Right atrium auricular region (tissue), 2 donors: ENCODE measurements at places on chromosomes 6 and 20. TPM values are rescaled to one million over a fixed set of nuclear protein-coding genes. Genes with fewer than 3 reads are reported as not detected.

The GLYATL3 gene
- total RNA-seq, result not detected

The ULBP3 gene
- 1.4 TPM for total RNA-seq

DNA sequence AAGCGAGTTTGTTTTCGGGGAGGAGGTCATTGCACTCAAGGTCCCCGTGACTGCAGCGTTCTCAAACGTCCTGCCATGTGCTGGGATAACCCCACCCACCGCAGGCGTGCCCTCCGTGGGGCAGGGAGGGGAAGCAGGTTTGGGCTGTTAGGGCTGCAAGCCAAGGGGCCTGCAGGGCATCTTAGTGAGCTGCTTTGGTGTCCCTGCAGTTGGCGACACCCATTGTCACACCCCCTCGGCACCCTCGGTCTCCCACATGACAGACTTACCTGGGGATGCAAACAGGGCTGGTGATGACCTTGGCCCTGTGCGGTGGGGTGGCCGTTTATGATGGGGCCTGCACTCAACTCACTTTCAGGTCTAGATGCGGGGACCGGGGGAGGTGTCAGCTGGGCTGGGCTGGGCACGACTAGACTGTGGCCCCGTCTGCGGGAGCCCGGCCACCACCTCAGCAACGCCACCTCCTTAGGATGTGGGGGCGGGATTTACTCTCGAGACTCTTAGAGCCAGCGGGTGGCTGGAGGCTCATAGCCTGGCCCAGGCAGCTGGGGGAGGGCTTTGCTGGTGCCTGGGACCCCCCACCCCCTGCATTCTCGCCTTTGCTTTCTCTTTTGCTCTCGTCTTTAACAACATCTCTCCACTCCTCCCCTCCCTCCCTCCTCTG lies 6.5 kb upstream of the GATA5 start:
- no peaks in the 10 kb centered on the region for H3K27me3 ChIP-seq
- no peaks in the 10 kb centered on the region for H3K36me3 ChIP-seq
- no peak for DNase-seq
- peaks cover 55% of the 10 kb centered on the region for H3K4me1 ChIP-seq
- no peak overlapping the region for H3K27ac ChIP-seq

The PKHD1 gene
- not detected for total RNA-seq

The ID4 gene
- total RNA-seq, result 19.0 TPM

DNA sequence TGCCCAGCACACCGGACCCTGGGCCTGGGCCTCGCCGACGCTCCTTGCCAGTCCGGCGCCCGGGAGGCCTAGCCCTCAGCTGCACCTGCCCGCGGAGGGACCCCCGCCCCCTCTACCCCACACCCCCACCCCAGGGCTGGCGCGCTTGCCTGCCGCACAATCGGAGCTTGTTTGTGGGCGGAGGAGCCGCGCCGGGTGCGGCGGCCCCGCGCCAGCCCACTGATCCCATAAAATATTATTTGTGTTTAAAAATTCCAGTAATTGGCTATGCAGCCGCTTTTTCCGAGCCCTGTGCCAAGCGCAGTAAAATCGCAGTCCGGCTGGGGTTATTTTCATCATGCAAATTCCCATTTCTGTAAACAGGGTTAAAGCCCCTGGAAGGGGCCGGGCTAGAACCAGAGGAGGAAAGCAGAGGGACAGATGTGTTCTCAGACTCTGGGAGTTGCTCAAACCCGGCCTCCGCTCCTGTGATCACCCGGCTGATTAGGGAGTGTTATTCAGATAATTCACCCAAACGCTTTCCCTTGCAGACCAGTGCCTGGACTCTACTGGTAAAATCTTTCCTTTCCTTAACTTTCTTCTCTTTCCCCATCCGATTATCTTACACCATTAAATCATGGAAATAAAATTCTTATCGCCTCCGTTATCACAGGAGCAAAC lies 93.1 kb downstream of the NCR2 start:
- peak overlapping the region; percentile 72 for H3K27ac ChIP-seq
- no peak for DNase-seq
- no peaks in the 10 kb centered on the region for H3K36me3 ChIP-seq
- no peaks in the 10 kb centered on the region for H3K4me1 ChIP-seq

The BPIFB4 gene
- not detected for total RNA-seq

The TUBE1 gene
- 19.0 TPM for total RNA-seq

DNA sequence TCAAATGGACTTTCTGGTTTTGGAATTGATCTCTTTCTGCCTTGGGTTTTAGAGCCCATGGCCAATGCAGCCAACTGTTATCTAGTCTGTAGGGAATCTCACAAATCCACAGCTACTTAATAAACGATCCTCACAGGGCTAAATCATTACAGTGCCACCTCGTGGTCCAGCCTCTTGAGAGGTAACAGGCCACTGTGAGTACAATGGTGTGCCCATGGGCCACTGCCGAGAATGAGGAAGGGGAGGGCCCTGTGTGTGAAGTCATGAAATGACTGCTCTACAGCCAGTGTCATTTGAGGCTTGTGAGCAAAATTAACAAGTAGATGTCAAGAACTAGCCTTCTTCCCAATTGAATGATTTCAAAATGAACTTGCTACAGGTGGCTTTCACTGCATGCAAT lies 54.3 kb upstream of the GMPR start:
- H3K36me3 ChIP-seq, result no peaks in the 10 kb centered on the region
- H3K27ac ChIP-seq, result no peak overlapping the region
- no peak overlapping the region for H3K4me3 ChIP-seq

- no peak overlapping the region for H3K4me3 ChIP-seq
- peaks cover 11% of the 10 kb centered on the region for H3K36me3 ChIP-seq
- DNase-seq, result no peak
- H3K27ac ChIP-seq, result no peak overlapping the region
- no peaks in the 10 kb centered on the region for H3K27me3 ChIP-seq
Observed at GRCh38 chr6:154426997-154427396, 70.4 kb upstream of the IPCEF1 start.

DNA sequence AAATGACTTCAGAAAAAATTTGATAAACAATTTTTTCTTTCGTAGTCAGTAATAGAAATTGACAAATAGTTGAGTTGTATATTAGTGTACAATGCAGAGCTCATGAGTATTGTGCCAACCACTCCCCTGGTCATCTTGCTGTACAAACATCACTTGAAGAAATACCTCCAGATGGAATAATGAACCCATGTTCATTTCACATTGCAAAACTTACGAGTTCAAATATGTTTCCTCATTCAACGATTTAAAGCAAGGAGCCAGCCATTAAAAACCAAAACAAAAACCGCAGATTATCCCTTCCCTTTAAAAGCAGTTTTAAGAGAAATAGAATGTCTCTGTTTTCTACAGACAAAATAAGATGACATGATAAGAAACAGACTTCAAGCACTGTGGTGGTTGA lies 62.5 kb downstream of the RALGAPA2 start:
- no peaks in the 10 kb centered on the region for H3K4me1 ChIP-seq
- no peaks in the 10 kb centered on the region for H3K27me3 ChIP-seq
- no peaks in the 10 kb centered on the region for H3K36me3 ChIP-seq
- H3K4me3 ChIP-seq, result no peak overlapping the region
- DNase-seq, result no peak

DNA sequence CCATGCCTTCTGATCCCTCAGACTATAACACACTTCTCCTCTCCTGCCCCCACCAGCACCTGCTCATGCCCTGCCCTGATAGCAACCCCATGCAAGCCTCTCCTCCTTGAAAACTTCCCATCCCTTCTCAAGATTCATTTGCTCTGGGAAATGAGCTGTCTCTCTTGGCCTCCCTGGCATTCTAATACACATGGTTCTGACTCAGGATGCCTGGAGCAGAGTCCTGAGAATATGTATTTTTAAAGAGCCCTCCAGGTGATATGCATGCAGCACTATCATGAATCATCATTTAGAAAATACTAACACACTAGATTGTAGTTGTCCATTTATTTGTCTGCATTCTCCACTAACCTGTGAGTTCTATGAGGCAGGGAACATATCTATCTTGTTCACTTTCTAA lies 26.6 kb downstream of the HDGFL1 start:
- H3K4me1 ChIP-seq, result no peaks in the 10 kb centered on the region
- no peaks in the 10 kb centered on the region for H3K27me3 ChIP-seq
- H3K36me3 ChIP-seq, result no peaks in the 10 kb centered on the region

GRCh38 chr6:167851370-167851952 lies 24.8 kb downstream of the AFDN start:
- H3K27ac ChIP-seq, result no peak overlapping the region
- H3K4me3 ChIP-seq, result no peak overlapping the region
- no peaks in the 10 kb centered on the region for H3K27me3 ChIP-seq
- DNase-seq, result no peak

GRCh38 chr20:47035026-47035590 lies 140.5 kb downstream of the EYA2 start:
- no peak for DNase-seq
- no peak overlapping the region for H3K27ac ChIP-seq
- H3K27me3 ChIP-seq, result no peaks in the 10 kb centered on the region
- no peaks in the 10 kb centered on the region for H3K36me3 ChIP-seq
- H3K4me3 ChIP-seq, result no peak overlapping the region

DNA sequence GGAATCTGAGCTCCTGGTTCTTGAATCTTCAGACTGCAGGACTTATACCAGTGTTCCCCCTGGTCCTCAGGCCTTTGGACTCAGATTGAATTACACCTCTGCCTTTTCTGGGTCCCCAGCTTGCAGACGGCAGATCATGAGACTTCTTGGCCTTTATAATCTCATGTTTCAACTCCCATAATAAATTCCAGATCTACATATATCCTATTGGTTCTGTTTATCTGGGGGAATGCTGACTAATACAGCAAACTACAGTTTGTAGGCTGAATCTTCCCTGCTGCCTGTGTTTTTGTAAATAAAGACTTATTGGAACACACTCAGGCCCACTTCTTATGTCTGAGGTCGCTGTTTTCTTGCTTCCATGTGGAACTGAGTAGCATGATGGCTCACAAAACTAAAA lies 184.7 kb downstream of the HDGFL1 start:
- no peak overlapping the region for H3K27ac ChIP-seq
- no peak for DNase-seq
- no peak overlapping the region for H3K4me3 ChIP-seq

DNA sequence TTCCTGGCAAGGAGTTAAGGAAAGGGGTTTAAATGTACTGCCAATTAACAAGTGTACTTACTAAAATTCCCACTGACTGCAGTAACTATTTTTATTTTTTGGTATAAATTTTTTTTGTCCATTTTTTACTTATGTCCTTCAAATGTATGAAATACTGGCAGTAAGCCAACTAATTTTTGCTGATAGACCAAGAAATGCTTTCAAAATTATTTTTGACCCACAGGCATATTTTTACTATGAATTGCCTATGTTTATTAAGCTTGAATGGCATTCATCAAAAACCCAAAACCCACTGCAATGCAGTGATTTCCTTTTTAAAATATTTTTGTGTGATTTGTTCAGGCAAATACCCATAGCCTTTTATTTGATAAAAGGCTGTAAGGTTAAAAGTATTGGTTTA lies 560.1 kb downstream of the UTRN start:
- DNase-seq, result no peak
- no peak overlapping the region for H3K4me3 ChIP-seq
- H3K4me1 ChIP-seq, result no peaks in the 10 kb centered on the region
- peaks cover 6% of the 10 kb centered on the region for H3K36me3 ChIP-seq
- no peak overlapping the region for H3K27ac ChIP-seq
- H3K27me3 ChIP-seq, result no peaks in the 10 kb centered on the region

The BPIFA1 gene
- total RNA-seq, result not detected

GRCh38 chr20:38125157-38126056 lies 39.7 kb downstream of the TGM2 start:
- peaks cover 12% of the 10 kb centered on the region for H3K36me3 ChIP-seq
- H3K4me1 ChIP-seq, result no peaks in the 10 kb centered on the region
- H3K4me3 ChIP-seq, result no peak overlapping the region
- peak; percentile 79 for DNase-seq

The PLA2G7 gene
- total RNA-seq, result 0.26 TPM

GRCh38 chr20:53767206-53767930 lies 173.7 kb upstream of the ZNF217 start:
- no peak overlapping the region for H3K4me3 ChIP-seq
- H3K36me3 ChIP-seq, result no peaks in the 10 kb centered on the region
- no peak overlapping the region for H3K27ac ChIP-seq
- H3K4me1 ChIP-seq, result no peaks in the 10 kb centered on the region
- H3K27me3 ChIP-seq, result no peaks in the 10 kb centered on the region

GRCh38 chr20:41046716-41047115 lies 18.1 kb downstream of the TOP1 start:
- H3K4me3 ChIP-seq, result no peak overlapping the region

- no peak for DNase-seq
- H3K27me3 ChIP-seq, result no peaks in the 10 kb centered on the region
- H3K36me3 ChIP-seq, result no peaks in the 10 kb centered on the region
Observed at GRCh38 chr20:23971310-23971709, 17.3 kb downstream of the GGTLC1 start.

- H3K27me3 ChIP-seq, result no peaks in the 10 kb centered on the region
- H3K27ac ChIP-seq, result no peak overlapping the region
- no peak overlapping the region for H3K4me3 ChIP-seq
Observed at GRCh38 chr6:73932866-73933265, 236.9 kb downstream of the CD109 start.

The KHDC1L gene
- total RNA-seq, result not detected

DNA sequence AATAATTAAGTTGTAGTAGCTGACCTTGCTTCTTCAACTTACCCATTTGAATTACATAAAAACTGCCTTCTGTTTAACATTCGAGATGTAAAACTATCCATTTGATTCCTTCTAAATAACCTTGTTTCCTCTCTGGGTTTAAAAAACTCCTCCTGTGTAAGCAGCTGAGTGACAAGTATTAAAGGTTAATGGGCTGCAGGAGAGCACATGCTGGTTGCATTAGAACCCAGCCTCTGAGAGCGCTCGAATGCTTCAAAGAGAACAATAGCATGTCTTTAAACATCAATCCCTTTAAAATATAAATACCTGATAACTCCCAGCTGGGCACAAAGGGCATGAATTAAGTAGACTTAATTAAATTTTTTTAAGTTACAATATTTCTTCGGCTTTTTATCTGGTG lies 215.8 kb downstream of the EYA4 start:
- H3K4me3 ChIP-seq, result no peak overlapping the region
- no peaks in the 10 kb centered on the region for H3K27me3 ChIP-seq
- H3K27ac ChIP-seq, result no peak overlapping the region
- no peaks in the 10 kb centered on the region for H3K36me3 ChIP-seq

The RIPPLY2 gene
- not detected for total RNA-seq

- H3K27me3 ChIP-seq, result no peaks in the 10 kb centered on the region
- H3K27ac ChIP-seq, result no peak overlapping the region
- peak; percentile 30 for DNase-seq
- H3K4me1 ChIP-seq, result no peaks in the 10 kb centered on the region
- H3K36me3 ChIP-seq, result peaks cover 28% of the 10 kb centered on the region
- H3K4me3 ChIP-seq, result no peak overlapping the region
Observed at GRCh38 chr20:58705208-58705926, 12.8 kb downstream of the NPEPL1 start.

- H3K27me3 ChIP-seq, result no peaks in the 10 kb centered on the region
- no peak overlapping the region for H3K27ac ChIP-seq
- no peak for DNase-seq
- no peaks in the 10 kb centered on the region for H3K36me3 ChIP-seq
Observed at GRCh38 chr6:8225113-8225512, 122.8 kb upstream of the EEF1E1 start.

DNA sequence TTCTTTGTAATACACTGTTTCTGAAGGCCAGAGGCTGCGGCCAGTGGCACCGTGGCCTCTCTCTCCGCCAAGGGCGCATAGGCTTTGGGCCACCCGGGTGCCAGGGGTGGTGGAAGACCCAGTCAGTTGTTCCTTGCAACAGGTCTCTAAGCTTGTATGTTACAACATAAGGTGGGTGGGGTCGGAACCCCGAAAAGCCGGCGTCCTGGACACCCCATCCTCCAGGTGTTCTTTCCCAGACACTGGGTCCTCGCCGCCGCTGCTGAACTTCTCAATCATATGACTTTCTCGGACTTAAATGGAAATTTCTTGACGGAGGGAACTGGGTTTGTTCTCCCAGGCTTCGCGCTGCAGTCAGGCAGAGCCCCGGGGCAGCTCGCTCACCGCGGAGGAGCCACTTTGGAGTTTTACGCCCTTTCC lies 983 bp upstream of the KCNQ5 start:
- peak overlapping the region; percentile 32 for H3K4me3 ChIP-seq
- no peak overlapping the region for H3K27ac ChIP-seq
- H3K36me3 ChIP-seq, result no peaks in the 10 kb centered on the region
- DNase-seq, result no peak
- no peaks in the 10 kb centered on the region for H3K4me1 ChIP-seq
- peaks cover 11% of the 10 kb centered on the region for H3K27me3 ChIP-seq
